ENCODE measurements at places on chromosomes 16 and 17. TPM values are rescaled to one million over a fixed set of nuclear protein-coding genes. Genes with fewer than 3 reads are reported as not detected.

The NGFR gene
- 0.28 TPM for total RNA-seq

The BRD7 gene
- total RNA-seq, result 30.0 TPM

The ACAP1 gene
- total RNA-seq, result 0.09 TPM

The PRAC2 gene
- total RNA-seq, result not detected

The UBALD1 gene
- total RNA-seq, result 8.3 TPM

The LCAT gene
- 6.5 TPM for total RNA-seq

The ASGR1 gene
- 1.1 TPM for total RNA-seq

The ABCC11 gene
- total RNA-seq, result not detected

The SMIM5 gene
- not detected for total RNA-seq

The SNAI3 gene
- total RNA-seq, result under 0.01 TPM

The DHRS7C gene
- not detected for total RNA-seq

The C17orf78 gene
- not detected for total RNA-seq

The PRCD gene
- 1.2 TPM for total RNA-seq

The CBX2 gene
- total RNA-seq, result 3.8 TPM

The SLC6A2 gene
- total RNA-seq, result not detected

The WBP2 gene
- 29.7 TPM for total RNA-seq

The CDRT4 gene
- 4.0 TPM for total RNA-seq

The SUMO2 gene
- total RNA-seq, result 79.5 TPM

The NUDT21 gene
- total RNA-seq, result 65.6 TPM

The CA7 gene
- not detected for total RNA-seq

The SCNN1G gene
- total RNA-seq, result not detected

The MYL4 gene
- total RNA-seq, result 0.23 TPM

The MLKL gene
- total RNA-seq, result 8.3 TPM

The SRL gene
- total RNA-seq, result not detected

The KRTAP1-5 gene
- 0.23 TPM for total RNA-seq

The RHBDL3 gene
- under 0.01 TPM for total RNA-seq

The RPS15A gene
- 951 TPM for total RNA-seq

The PPP1R27 gene
- 0.09 TPM for total RNA-seq

Measured in smooth muscle cell of the umbilical artery (primary cell).